NCI-H510A treated with DMSO at 0.1 percent for 48 hours (cell line): ENCODE measurements at places on chromosomes 13 and 19.
A peak's percentile ranks its signal among the peaks of the same experiment; 100 is the strongest.

- no peak for DNase-seq
These were observed 14.3 kb downstream of the HNRNPM start for GRCh38 chr19:8459095-8459494.

- DNase-seq, result no peak
These were observed 186.5 kb upstream of the ATXN8OS start for GRCh38 chr13:69921156-69921555.

DNA sequence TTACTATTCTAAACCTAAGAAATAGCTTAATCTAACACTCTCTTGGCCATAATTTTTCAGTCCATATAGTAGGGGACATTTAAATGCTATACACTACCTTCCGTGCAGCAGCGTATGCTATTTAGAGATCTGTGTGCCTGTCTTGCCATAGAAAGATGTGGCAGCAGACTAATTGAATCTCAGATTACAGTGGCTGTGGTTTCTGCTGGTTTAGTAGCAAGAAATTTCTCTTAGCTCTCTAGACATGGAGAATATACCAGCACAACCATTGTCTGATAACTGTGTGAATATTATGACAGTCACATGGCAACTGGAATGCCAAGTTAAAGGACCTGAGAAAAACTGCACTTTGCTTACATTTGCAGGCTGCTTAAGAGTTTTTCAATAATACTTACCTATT, 672.4 kb upstream of the MIR17HG start:
- peak; percentile 26 for DNase-seq

GRCh38 chr13:68588623-68589022, 1358.5 kb upstream of the PCDH9 start:
- no peak for DNase-seq

- no peak for DNase-seq
These were observed 9.0 kb upstream of the HSH2D start for GRCh38 chr19:16134510-16134909.

- DNase-seq, result no peak
These were observed 507 bp upstream of the SWSAP1 start for GRCh38 chr19:11373885-11374432.

- peak; percentile 52 for DNase-seq
These were observed 29.8 kb downstream of the CERS1 start for GRCh38 chr19:18865973-18866799.

GRCh38 chr13:109203587-109203986, 574.2 kb downstream of the MYO16 start:
- no peak for DNase-seq
